NCI-H524 treated with DMSO at 0.1 percent for 48 hours (cell line): ENCODE measurements at places on chromosomes 2 and 18.

DNA sequence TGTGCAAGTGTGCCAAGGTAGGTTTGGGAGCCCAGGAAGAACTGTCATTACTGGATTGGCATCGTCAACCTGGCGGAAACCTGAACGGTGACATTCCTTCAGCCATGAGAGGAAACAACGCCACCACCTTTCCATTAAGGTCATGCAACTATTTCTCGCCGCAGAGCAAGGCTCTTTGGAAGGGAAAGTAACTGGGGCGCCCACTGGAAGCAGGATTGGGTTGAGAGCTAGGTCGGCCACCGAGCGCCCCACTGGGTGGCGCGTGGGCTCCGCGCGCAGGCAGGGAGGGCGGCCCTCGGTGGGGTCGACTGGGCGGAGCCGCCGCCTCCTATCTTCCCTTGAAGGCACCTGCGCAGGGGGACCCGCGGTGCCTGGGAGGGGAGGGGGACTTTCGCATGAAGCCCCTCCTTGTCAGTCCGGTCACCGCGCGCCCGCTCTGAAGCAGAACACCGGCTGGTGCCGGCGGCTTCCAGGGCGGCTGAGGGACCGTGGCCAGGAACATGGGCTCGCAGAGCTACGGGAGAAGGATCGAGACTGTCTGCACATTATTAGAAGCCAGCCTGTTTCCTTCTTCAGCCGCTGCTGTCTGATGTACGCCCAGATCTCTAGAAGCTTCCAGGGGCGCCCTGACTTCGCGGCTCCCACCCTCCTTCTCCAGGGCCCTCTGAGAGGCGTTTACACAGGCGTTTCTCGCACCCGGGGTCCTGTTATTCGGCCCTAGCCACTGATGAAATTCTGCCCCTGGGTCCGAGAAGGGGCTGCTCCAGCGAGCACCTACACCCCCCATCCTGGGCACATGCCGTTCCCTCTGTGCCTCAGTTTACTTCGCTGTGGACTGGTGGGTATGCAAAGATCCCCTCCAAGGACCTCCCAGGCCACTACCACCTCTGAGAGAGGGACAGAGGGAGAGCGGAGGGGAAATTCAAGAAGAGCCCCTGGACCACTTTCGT is 27.3 kb upstream of the MAL start:
- no peak for DNase-seq

GRCh38 chr2:70732766-70733645 is 35.0 kb downstream of the ADD2 start:
- DNase-seq, result peak; percentile 47

DNA sequence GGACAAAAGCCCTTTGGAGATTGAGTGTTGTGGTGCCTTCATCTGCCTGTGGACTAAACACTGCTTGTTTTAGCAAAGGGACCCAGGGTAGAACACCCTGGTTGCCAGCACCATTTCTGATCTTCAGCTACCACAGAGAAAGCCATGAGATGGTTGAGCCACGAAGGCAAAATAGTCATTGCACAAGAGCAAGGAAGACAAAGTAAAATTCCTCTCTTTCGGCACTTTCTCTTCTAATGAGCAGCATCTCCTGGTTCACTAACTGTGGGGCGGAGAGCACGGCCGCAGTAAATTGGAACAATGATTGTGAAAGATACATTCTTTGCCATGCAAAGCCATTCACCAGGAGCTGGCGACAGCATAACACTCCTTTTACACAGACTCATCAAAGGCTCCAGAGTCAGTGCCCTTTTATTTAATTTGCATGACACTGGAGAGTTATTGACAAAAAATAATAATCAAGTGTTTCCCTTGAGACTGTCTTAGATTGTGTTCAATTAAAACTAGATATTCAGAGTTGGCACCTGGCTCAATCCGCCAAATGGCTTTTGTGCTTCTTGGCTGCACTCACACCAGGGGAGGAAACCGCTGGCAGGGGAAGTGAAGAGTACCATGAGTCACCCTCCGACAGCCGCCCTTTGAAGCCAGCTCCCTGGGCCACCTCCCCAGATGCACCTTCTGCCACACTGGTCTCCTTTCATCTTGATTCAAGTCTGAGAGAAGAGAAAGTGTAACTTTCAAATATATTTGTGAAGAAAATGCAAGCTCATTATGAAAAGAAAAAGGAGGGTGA is 100.5 kb upstream of the MEIS1 start:
- DNase-seq, result no peak

- DNase-seq, result no peak
These were observed 216.9 kb upstream of the TNP1 start for GRCh38 chr2:217076657-217077232.

GRCh38 chr2:161136696-161137324 is 23.4 kb upstream of the TANK start:
- DNase-seq, result no peak

GRCh38 chr2:172091761-172092566 is 6.7 kb downstream of the DLX1 start:
- DNase-seq, result no peak

- DNase-seq, result no peak
These were observed 400.7 kb upstream of the TNP1 start for GRCh38 chr2:217260441-217261115.

DNA sequence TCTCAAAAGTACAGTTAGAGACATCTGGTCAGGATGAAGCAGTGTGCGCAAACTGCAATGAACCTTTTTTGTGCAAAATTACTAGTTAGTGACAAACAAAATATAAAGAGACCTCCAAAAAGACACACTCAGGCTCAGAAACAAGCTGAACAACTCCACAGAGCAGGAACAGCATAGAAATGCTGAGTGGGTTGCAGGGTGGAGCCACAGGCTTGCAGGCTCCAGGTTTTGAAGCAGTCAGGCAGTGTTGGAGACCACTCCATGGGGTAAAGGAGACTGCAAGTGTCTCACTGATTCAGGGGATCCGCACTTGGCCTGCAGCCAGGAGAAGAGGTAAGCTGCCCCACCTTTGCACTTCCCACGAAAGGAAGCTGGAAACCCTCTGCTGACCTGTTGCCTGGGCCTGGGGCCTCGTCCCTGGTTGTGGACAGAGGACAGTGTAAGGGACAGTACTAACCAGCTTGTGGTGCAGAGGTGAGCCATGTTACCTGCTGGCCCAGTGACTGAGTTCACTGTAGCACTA is 36.4 kb downstream of the CFAP221 start:
- DNase-seq, result no peak

DNA sequence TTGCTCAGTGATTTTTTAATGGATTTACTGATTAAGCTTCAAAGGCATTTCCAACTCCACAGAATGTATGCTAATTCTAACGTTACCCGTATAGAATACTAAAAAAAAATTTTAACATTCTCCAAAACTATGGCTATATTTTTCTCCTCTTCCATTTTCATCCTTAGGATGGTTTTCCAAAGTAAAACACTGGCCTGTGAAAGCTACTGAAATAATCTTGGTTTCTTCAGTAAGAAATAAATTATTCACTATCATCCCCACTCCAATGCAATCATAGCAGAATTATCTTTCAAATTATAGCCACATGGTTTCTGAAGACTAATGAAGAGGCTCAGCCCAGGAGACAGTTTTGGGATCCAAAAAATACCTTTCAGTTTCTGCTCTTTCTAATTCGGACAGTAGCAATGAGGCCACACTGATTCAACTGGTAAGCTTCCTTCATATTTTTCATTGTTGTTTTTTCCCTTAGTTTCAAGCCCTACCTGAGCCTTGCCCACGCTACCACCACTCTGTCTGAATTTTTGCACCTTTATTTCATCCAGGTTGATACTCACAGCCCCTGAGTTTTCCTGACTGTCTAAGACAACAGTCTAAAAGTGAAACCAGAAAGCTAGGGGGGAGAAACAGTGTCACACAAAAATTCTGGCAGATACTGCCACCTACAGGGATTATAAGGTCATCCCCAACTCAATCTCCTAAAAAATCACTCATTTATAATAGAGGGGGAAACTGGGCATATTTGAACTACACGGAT is 887.9 kb downstream of the NRXN1 start:
- peak; percentile 17 for DNase-seq

GRCh38 chr2:100692906-100693305 is 127.0 kb upstream of the NPAS2 start:
- no peak for DNase-seq

DNA sequence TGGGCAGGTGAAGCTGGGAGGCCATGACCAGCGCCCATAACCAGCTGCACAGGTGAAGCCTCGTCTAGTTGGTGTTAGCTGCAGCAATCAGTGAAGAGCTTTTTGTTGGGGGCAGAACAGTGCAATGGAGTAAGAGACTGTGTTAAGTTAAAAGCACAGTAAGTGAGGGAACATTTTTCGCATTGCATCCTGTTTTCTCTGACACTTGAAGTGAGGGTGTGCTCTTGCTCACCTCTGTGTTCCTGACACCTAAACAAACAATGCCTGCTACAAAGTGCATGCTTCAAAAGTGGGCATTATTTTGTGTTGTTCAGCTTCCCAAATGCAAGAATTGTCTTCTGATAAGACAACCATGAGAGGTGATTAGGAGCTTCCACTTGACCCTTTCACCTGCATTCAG is 324.0 kb upstream of the ACVR2A start:
- no peak for DNase-seq

DNA sequence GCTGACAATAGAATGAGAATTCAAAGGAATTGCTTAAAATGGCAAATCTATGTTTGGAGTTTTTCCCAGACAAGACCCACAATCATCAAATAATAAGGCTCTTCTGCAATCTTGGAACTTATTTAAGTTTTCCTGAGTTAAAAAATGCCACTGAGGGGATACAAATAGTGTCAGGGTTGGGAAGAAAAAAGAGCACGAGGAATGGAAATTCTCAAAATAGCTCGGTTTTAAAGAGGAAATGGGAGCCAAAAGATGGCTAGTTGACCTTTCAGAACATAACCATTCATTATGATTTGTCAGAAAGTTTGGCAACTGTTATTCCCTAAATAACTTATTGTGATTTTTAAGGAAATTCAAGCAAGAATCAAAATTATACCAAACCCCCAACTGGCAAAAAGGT is 127.7 kb downstream of the RAPGEF4 start:
- no peak for DNase-seq

- DNase-seq, result no peak
These were observed 161.3 kb upstream of the DPP10 start for GRCh38 chr2:114281188-114281587.

DNA sequence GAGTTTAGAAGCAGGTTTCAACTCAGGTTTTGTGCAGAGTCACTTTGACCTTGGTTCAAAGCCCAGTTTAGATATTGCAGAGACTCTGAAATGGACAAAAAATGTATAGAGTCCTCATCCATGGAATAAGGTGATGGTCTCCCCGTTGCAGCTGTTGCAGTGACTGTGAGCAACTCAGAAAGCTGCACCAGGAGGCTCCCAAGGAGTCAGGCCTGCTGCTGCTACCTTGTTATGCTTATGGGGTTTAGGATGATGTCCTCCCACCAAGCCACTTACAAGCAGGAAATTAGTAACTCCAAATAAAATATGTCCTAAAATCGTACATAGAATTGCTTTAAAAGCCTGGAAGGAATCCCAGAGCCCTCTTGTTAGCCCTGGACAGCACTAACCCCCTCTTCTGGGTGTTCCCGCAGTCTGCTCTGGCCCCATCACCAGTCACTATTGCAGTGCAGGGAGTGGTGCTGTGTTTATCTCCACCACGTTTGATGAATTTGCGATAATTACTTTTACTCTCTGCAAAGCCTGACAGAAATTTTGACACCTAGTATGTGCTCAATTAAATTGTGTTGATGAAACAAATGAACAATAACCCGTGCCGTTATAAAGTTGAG is 189.0 kb downstream of the CNTNAP5 start:
- DNase-seq, result no peak

DNA sequence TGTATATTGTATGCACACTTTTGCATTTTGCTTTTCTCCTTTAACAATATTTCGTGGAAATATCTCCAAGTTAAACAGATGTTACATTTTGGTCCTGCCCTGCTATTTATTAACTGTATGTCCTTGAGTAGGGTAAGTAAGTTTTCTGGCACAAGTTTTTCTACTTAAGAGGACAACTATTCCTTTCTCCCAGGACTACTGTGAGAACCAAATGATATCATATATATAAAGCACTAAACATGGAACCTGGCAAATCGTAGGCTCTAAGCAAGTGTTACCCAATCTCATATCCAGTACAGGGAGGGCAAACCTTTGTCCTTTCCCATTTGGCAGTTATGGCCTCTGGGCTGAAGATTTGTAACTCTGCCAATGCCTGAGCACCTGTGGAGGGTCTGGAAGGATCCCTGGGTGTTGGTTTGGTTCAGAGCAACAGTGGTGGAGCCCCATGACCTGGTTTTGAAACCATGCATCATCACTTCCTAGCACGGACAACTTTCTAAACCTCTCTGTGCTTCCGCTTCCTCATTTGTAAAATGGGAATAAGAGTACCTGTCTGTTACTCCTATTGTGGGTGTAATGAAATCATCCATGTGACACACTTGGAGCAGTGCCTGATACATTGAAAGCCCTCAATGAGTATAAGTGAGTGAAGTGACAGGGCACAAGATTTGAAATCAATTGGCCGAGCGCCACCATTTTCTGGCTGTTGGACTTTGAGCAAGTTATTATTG is 28.3 kb upstream of the ICOS start:
- DNase-seq, result no peak

DNA sequence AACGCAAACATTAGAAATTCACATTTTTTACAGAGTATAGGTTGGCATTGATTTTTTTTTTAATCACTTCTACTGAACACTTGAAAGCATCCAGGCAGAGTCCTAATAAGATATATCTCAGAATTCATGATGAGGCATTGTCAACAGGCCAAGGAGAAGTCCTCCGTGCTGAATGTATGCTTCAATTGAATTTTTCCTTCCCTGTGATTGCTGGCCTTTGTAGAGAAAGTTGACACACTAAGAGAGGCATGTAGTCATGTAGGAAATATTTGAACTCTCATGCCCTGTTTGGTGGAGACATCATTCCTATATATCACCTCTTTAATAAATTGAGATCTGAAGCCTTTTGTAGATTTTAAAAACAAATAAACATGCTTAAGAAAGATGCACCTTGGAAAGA is 844.9 kb downstream of the CPS1 start:
- DNase-seq, result no peak

GRCh38 chr18:74251297-74252038 is 40.3 kb downstream of the CYB5A start:
- DNase-seq, result no peak

DNA sequence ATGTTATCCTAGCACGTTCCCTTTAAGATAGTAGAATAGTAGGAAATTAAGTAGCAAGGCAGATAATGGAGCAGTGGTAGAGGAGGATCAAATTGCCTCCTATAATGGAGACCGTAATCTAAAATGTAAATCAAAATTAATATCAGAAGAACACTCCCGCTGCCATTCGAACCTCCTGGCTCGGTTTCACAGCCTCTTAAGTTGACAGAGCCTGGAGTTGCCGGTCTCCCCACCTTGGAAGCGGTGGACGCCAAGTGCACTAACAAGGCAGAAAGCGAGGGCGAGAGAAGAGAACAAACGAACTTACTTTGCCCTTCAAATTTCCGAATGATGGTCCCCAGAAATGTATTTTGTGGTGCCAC is 450 bp downstream of the KCNH7 start:
- DNase-seq, result no peak

- no peak for DNase-seq
These were observed 116.0 kb downstream of the MTX2 start for GRCh38 chr2:176385219-176385759.
